ENCODE measurements at places on chromosomes 3 and 15.
A peak's percentile ranks its signal among the peaks of the same experiment; 100 is the strongest.

DNA sequence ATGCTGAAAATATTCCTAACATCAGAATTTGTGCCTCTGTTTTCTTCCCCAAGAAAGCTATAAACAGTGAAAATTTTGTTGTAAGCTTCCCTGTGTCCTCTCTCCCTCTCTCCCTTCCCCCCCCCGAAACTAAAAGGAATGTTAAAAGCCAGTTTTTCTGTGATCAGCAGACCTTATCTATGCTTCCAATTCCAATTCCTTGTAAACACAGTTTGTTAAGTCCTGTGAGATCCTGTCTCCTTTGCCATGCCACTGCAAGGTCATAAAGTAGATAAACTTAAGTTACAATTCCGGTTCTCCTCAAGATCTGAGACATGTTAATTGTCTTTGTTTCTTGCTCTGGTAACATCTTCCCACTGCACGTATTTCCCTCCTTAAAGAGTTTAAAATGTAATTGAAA, 42.9 kb upstream of the DHX36 start:
- DNase-seq: no peak

GRCh38 chr15:82064824-82065223, 19.0 kb upstream of the MEX3B start:
- DNase-seq: no peak

DNA sequence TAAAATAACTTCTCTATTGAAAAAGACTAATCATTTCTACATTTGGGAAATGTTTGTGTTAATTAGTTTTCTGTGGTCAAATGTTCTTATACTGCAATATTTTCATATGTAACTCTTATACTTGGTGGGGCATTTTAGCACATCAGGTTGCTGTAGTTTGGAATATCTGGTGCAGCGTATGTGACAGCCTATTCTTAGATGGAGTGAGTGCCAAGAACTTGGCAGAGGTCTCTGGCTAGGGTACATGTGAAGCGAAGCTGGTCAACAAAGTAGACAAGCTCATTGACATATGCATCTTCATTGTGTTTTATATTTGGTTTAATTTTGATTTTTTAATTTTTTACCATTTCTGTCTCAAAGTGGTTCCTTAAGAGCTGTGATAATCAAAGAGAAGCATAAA, 53.2 kb downstream of the CHAC1 start:
- no peak for DNase-seq

- peak; percentile 73 for DNase-seq
Measured at GRCh38 chr3:18445401-18446148, 20.4 kb upstream of the SATB1 start.

- no peak for DNase-seq
Measured at GRCh38 chr3:159253860-159254259, 452.0 kb downstream of the MFSD1 start.

- DNase-seq: no peak
Measured at GRCh38 chr3:134483195-134483900, 2.4 kb downstream of the ANAPC13 start.

DNA sequence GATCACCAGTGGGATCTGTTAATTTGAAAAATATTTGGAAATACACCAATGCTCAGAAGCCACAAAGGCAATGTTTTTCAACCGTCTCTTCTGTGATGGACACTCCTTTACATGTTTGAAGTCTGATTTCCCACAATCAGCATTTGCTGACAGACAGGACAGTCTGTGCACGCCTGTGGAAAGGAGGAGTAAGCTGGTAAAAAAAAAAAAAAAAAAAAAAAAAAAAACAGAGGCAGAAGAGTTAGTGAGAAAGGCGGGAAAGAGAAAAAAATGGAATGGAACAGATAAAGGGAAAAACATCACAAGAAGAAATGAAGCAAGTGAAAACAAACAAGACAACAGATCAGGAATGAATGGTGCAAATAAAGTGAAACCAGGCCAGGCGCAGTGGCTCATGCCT, 35.0 kb downstream of the PRTG start:
- no peak for DNase-seq

DNA sequence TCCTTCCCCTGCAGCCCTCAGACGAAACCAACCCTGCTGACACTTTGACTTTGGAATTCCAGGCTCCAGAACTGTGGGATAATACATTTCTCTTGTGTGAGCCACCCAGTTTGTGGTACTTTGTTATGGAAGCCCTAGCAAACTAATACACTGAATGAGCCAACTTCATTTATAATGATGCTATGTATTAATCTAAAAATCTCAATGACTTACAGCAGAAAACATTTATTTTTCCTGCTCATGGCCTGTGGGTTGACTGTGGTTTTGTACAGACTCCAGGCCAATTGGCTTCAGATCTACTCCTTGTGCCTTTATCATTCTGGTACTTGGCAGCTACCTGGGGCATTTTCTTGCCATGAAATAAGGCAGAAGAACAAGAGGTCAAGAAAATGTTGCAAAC, 152.4 kb downstream of the EBLN2 start:
- DNase-seq: no peak

DNA sequence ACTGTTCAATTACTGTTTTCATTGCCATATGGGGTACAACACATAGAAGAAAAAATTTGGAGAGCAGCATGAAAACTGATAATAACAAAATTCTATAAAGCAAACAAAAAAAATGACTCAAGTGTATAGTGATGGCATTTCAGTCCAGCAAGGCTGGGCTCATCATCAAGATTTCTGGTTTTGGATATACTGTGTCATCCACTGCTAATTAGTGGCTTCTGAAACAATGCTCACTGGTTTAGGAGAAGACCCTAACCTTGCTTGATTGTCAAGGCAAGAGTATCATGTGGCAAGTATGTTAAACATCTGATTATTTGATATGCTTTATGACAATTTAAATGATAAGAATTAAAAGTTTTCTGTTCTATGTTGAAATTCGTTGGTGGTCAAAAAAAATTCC, 96.9 kb downstream of the RFX7 start:
- DNase-seq: no peak

GRCh38 chr15:63258658-63259057, 18.7 kb upstream of the APH1B start:
- no peak for DNase-seq

DNA sequence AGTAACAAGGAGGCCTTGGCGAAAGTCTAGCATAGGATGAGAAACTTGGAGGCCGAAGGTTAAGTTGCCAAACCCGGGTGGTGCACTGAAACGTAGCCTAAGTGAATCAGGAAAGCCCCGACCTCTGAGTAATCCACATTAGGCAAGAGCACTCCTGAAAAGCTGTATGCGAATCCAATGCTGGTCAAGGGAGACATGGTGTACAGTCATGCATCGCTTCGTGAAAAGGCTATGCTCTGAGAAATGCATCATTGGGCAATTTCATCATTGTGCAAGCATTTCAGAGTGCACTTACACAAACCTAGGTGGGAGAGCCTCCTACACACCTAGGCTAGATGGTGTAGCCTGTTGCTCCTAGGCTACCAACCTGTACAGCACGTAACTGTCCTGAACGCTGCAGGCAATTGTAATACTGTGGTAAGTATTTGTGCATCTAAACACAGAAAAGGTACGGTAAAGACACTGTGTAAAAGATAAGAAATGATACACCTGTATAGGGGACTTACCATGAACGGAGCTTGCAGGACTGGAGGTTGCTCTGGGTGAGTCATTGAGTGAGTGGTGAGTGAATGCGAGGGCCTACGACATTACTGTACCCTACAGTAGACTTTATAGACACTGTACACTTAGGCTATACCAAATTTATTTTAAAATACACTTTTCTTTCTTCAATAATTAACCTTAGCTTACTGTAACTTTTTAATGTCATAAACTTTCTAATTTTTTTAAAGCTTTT, 222.5 kb downstream of the SHQ1 start:
- DNase-seq: no peak

DNA sequence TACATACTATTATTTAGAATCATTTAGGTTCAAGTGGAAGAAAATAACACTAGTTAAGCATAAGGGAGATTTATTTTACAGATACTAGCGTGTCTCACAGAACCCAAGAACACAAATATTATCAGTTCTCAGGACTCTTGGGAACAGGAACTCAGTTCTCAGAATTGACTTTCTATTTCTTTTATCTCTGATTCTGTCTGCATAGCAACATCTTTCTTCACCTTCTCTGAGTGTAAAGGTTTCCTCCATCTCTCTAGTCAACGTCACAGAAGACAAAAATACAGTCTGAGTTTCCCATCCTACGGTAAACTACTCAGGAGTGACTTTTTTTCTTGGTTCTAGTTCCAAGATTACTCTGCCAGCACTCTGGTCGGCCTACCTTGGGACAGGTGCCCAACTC, 220.0 kb downstream of the SV2B start:
- DNase-seq: no peak

DNA sequence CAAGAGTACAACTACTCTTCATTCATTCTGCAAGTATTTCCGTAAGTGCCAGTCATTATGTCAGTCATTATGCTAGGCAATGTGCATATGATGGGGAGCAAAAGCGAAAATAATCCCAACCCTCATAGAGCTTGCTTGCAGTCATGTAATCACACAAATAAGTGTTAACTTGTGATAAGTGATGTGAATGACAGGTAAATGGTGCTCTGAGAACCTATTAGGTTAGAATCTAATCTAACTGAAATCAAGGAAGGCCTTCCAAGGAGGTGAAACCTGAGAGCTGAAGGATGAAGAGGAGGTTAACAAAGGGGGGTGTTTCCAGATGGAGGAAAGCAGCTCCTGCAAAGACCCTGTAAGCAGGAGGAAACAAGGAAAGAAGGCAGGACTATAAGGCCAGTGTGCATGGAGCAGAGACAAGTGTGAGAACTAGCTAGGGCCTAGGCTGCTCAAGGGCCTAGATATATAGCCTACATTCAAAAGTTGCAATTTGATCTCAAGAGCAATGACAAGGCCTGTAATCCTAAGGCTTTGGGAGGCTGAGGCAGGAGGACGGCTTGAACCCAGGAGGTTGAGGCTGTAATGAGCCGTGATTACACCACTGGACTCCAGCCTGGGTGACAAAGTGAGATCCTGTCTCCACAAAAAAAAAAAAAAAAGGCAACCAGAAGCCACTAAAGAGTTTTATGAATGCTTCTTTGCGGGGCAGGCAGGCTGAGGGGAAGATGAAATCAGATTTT, 5.3 kb downstream of the PTPN9 start:
- DNase-seq: no peak

- DNase-seq: no peak
Measured at GRCh38 chr15:90839187-90840071, 29.0 kb upstream of the FURIN start.

GRCh38 chr3:132535575-132536441, 61.3 kb upstream of the ACKR4 start:
- DNase-seq: peak; percentile 51

DNA sequence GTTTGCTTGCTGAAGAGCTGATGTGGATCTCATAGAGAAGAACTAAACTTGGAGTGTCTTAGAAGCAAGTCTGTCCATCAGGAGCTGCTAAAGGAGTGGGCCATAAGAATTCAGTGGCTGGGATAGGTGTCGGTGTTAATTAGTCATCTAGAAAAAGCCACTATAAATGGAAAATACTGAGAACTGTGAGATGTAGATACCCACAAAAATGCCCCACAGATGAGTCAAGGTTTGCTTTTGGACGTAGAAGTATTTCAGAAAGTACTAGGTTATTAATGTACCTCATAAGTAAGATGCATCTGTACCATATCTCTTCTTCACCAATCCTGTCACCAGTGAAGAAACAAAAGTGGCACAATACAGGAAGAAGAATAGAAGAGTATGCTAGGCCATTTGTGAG, 530.9 kb upstream of the TGFBR2 start:
- no peak for DNase-seq

GRCh38 chr3:99648516-99648915, 10.1 kb downstream of the COL8A1 start:
- DNase-seq: no peak

DNA sequence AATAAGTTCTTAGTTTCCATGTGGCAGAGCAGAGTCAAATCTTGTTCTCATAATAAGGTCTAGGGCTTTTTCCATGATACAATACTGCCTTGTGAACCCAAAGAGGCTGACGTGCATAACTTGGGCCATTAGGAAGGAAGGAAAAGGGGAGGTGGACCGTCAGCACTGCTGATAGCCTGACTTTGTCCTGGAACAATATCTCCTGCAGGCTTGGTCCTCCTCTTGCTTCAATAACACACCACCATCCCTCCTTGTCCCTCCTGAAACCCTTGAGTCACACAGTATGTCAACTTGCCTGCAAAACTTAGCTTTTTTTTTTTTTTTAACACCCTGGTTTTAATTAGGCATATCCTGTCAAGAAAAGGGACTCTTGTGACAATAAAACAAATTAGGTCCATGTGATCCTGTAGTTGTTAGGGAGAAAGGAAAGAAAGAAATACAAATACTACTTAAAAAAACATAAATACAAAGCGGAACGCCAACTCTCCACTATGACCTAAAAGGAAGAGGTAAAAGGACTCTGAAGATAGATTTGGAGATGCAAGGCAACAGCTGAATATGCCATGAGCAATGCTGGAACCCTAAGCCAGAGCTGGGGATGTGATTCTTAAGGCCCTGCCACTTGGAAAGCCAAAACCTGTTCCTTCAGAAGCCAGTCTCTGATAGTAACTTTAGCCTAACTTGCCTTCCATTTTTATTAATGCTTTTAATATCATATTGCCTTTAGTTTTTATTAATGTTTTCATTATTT, 67.0 kb downstream of the WWTR1 start:
- no peak for DNase-seq

- no peak for DNase-seq
Measured at GRCh38 chr3:183845090-183845489, 19.7 kb upstream of the MAP6D1 start.

DNA sequence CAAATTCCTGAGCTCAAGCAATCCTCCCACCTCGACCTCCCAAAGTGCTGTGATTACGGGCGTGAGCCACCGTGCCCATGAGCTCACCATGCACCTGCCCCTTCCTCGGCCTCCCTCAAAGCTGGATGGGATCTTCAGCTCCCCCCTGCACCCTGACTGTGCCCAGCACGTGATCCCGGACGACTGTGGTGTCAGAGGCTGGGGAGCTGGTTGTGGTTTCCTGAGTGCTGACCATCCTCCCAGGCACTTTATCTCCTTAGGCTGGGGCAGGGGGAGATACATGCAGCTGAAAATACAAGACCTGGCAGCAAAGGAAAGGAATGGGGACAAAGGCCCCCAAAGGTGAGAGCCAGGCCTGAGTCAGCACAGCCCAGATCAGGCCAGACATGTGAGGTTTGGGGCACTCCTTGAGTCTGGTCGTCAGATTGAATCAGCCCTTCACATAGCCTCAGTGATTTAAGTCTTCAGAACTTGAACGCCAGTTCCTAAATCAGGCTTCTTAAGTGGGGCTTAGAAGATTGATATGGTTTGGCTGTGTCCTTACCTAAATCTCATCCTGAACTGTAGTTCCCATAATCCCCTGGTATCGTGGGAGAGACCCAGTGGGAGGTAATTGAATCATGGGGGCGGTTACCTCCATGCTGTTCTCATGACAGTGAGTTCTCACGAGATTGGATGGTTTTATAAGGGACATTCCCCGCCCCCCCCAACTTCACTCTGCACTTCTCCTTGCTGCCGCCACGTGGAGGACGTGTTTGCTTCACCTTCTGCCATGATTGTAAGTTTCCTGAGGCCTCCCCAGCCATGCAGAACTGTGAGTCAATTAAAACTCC, 35.8 kb downstream of the PRKCD start:
- peak; percentile 55 for DNase-seq

DNA sequence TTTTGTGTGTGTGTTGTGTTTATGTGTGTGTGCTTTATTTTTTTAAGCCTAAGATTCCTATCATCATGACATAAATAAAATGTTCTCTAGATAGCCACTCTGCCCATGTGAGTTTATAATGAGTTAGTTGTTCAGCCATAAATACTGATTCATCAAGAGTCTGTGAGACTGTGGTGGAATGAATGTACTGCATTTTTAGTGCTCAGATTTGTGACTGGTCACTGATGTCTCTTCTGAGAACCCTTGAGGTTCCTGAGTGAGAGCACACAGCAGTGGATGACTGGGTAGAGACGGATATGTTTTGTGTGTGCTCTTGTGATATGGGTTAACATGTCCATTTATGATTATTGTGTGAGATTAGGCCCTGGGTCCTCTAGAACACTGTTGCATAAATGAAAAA, 51.2 kb downstream of the SETD5 start:
- DNase-seq: no peak
